Stimulated activated CD4-positive, alpha-beta T cell treated with anti-CD3 and anti-CD28 coated beads, Interleukin-1b, Interleukin-23, amount 100 ng/mL, for 1 hour (primary cell): ENCODE measurements at places on chromosomes 6 and 20.

DNA sequence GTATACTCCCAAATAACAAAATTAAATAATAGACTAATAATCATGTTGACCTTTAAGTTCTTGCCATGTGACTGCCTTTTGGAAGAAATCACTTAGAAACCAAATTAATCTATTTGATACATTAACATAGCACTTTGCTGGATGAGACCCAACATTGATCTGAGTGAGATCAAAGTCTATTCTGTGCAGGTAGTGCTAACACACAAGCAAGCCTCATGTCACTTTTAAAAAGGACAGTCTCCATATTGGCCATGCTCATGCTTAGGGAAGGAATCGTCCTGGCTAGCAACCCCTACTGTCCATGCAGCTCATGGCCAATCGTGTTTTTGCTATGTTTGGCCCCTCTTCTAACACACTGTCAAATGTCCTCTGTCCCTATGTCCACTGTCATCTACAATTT is 35.8 kb upstream of the RNF217 start:
- no peak for DNase-seq

DNA sequence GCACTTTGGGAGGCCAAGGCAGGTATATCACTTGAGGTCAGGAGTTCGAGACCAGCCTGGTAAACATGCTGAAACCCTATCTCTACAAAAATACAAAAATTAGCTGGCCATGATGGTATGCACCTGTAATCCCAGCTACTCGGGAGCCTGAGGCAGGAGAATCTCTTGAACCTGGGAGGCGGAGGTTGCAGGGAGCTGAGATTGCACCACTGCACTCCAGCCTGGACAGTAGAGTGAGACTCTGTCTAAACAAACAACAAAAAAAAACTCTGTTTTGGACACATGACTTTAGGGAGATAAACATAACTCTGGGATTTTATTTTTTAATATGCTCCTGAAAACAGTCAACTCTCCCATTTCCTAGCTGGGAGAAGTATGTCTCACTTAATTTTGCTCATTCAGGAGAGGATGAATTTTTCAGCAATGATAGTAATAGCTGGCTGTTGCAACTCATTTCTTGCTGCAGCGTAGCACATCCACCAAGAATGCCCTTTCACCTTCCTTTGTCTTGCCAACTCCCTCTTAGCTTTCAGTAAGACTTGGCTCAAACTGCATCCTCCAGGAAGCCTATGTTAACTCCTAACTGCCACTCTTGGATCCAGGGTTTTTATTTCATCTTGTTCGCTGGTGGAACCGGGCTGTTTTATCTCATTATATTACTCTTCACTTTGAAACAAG is 24.3 kb downstream of the TOP1 start:
- no peak for DNase-seq

DNA sequence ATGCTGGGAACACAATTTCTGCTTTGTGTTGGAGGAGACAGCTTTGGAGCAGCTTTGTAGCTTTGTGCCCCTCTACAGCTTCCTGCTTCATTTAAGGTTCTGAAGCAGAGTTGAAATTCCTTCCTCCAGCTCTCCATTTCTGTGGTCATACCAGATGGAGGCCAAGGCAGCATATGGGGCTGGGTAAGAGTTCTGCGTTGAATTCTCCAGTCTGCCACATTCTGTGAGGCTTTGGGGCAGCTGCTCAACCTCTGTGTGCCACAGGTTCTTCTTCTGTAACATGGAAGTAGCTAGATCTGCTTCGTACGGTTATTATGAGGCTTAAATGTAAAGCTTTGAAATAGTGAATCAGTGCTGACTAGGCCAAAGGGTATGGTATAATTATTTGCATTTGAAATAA is 2.9 kb upstream of the TRIM26 start:
- no peak for DNase-seq

DNA sequence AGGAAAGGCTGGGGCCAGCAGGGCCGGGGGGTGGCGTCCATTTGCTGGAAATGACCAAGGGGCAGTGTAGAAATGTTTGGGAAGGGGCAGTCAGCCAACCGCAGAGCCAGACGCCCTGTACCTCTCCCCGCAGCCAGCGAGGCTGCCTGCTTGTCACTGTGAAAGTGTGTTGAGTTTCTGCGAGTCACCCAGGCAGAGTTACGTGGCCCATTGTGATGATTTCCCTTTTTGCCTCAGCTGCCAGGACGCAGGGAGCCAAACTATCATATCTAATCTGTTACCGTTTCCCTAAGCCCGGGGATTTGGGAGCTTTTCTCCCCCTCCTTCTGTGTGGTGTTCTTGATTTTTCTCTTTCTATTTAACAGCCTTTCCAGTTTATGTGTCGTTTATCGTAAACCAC is 67.9 kb upstream of the STX16 start:
- no peak for DNase-seq

- DNase-seq = no peak
Observed at GRCh38 chr6:134374491-134375219, 56.7 kb upstream of the SGK1 start.

- DNase-seq = no peak
Observed at GRCh38 chr6:41648070-41648585, 9.9 kb downstream of the MDFI start.

- DNase-seq = no peak
Observed at GRCh38 chr6:100573166-100573565, 108.4 kb upstream of the SIM1 start.

- DNase-seq = no peak
Observed at GRCh38 chr20:23227976-23228375, 122.6 kb upstream of the NXT1 start.
